ENCODE measurements at places on chromosomes 2 and 18.

DNA sequence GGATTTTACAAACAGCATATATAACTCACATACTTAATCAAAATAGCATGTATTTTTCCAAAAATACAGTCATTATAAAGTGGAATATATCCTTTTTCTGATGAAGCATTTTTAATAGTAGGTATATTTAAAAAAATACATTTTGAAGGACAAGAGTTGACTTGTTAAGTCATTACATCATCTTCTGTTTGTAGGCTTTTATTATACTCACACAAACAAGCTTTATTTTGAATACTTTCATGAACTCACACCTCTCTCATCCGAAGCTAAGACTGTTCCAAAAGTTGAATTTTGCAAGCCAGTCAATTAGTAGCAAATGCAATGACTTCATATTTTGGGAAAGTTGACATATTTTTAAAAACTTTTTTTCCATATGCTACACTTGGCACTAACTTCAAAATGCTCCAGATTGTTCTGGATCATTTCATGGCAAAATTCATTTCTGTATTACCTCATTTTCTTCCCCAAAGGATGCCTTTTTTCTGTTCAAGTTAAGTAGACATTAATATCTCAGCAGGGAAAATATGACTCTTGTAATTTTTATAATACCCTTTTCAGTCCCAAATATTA is 68.5 kb upstream of the WDR75 start:
- DNase-seq: no peak

- no peak for DNase-seq
Measured at GRCh38 chr2:202327858-202328257, 48.3 kb upstream of the BMPR2 start.

GRCh38 chr2:180523621-180524340 is 456.6 kb upstream of the UBE2E3 start:
- no peak for DNase-seq

DNA sequence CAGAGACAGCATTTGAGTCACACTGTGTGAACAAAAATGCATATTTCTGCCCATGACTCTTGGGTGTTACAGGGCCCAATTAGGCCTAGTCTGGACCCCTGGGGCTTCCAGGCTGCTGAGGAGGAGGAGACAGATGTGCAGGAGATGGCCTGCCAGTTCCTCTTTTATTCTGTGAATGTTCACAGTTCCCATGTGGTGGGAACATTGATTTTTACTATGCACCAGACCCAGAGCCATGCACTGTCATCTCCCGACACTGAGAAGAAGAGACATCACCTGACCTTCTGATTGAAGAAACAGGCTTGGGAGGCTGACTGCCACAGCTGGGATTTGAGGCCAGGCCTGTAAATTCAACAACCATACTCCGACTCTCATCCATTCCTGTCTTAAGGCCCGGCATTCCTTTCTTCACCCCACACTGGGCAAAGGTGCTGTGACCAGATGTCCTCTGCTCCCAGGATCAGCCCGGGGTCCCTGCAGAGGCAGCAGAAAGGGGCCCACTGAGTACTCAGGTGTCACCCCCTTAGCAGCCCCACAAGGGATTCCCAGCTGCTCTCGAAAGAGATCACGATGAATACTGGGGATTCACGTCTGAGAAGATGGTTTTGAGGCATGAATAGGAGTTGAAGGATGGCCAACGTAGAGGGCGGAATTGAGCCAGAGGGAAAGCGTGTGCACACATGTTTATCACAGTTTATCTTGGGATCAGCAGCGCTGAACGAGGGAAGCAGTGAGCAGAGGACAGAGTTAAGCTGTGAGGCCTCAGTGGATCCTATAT is 3.6 kb upstream of the TFCP2L1 start:
- no peak for DNase-seq

DNA sequence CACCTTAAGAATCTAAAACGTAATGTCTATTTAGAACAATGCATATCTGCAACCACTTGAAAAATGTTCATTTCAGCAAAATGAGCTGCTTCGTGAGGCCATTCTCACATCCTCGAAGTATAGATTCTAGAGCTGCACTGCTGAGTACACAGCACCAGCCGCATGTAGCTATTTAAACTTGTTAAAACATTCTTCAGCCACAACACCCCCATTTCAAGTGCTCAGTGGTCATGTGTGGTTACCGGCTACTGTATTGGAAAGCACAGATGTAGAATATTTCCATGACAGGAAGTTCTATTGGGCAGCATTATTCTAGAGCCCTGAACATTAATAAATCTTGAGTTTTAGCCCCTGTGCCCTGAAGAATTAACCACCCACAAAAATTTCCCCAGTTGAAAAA is 35.0 kb downstream of the SUMO1 start:
- no peak for DNase-seq

GRCh38 chr2:40431600-40431955 is 20.3 kb downstream of the SLC8A1 start:
- DNase-seq: no peak

GRCh38 chr2:127405255-127405610 is 13.0 kb upstream of the PROC start:
- DNase-seq: no peak

Measured in activated T-helper 9 cell treated with anti-CD3 and anti-CD28 coated beads, Interleukin-2, amount 50 U/mL, for 16 hours (primary cell).